Skin of body (tissue), 3 donors: ENCODE measurements at places on chromosomes 13 and 19. TPM values are rescaled to one million over a fixed set of nuclear protein-coding genes. Genes with fewer than 3 reads are reported as not detected.

ARRDC5 gene
- 0.10 TPM for total RNA-seq

FAM174C gene
- total RNA-seq = 6.4 TPM

COL5A3 gene
- 51.3 TPM for total RNA-seq

- DNase-seq = no peak
Measured at GRCh38 chr13:53439439-53440225, 411.0 kb downstream of the OLFM4 start.

HSPBP1 gene
- 12.1 TPM for total RNA-seq

- no peak for DNase-seq
Measured at GRCh38 chr13:20431687-20432384, 93.8 kb downstream of the CRYL1 start.

GRCh38 chr19:2494447-2495129 is 18.7 kb downstream of the GADD45B start:
- peak; percentile 64 for DNase-seq

DNA sequence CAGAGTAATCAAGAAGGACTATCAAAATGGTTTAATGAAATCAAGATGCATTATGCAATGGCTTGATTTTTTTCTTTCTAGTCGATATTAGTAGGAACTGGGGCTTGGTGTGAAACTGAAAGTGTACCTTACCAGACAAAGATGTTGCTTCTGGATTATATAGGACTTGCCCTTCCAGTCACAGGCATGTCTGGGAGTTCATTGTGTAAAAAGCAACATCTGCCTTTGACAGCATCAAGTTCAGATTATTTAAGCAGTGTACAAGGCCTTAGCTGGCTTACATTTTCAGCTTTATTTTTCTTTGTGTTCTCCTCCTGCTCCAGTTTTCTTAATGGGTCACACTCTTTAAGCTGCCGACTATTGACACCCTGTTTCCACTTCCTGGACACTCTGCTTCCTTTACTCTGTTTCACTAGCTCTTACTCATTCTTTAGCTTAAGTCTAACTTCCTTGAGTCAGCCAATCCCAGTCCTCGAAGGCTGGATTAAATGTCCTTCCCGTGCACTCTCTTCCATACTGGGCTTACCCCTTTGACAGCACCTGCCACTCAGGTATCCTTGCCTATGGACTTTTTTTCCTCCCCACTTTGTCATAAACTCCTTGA is 29.4 kb upstream of the OLFM4 start:
- no peak for DNase-seq

DNA sequence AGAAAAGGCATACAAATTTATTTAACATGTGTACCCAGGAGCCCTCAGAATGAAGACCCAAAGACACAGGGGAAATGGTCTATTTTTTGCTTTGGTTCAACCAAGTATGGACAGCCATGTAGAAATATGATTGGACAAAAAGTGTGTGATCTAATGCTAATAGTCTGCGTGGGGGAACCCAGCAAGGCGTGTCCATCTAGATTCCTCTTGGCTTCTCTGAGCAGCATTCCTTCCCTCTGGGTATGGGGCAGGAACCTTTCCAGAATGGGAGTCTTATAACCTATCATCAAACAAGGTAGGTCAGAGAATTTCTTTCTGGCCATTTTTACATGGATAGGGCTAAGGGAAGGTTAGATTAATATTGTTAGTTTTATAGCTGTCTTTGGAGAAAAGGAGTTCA is 698.2 kb downstream of the FGF9 start:
- DNase-seq = no peak

ZNF835 gene
- 1.8 TPM for total RNA-seq

- no peak for DNase-seq
Measured at GRCh38 chr13:85610024-85610423, 189.2 kb downstream of the SLITRK6 start.

PALM gene
- total RNA-seq = 25.4 TPM

CD70 gene
- total RNA-seq = 0.30 TPM

DNA sequence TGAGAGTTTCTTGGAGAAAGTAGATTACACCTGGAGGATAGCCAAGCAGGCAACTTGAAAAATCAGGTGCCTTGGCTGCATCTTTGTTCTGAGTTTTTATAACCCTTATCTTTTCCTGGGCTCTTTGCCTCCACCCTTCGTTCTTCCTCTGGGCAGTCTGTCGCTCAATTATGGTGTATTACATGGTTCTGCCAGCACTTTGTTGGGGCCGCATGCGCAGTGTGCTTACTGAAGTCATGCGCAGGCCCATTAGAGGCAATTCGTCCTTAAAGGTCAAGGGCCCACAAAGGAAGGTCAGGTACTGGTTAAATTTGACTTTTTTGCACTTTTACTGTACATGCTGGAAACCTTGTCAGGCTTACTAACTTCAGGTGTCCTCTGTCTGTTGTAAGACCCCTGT is 761.9 kb upstream of the SLITRK5 start:
- no peak for DNase-seq

DNA sequence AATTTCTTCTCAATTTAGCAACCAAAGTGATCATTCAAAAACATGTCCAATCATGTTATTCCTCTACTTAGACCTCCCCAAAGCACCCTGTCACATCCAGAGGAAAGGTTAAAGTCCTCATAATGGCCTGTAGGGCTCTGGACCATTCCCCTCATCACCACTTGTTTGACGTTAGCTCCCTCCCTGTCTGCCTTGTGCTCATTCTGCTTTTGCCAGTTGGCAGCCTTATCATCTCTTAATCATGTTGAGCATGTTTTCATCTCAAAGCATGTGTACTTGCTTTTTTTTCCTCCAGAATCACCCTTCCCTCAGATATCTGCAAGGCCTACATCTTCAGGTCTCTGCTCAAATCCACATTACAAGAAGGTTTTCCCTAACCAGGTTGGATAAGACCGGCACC is 25.9 kb downstream of the UBAC2 start:
- DNase-seq = no peak

DNA sequence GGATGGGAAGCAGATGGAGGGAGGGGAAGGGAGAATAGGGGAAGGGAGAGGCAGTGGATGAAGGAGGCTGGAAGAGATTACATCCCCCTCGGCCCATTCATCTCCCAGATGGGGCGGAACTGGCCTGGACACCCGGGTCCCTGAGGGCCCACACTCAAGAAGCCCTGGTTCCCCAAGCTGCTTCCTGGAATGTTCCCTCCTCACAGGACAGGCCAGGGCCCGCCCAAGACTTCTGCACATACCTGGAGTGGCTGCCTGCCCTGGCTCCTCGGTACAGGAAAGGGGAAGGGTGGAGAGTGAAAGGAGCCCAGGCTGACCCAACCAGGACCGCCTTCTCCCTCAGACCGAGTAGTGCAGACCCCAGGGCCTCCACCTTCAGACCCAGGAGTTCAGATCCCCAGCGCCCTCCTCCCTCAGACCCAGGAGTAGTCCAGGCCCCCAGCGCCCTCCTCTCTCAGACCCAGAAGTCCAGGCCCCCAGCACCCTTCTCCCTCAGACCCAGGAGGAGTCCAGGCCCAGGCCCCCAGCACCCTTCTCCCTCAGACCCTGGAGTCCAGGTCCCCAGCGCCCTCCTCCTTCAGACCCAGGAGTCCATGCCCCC is 489 bp downstream of the NTF4 start:
- DNase-seq = no peak

GRCh38 chr19:7382694-7383093 is 34.0 kb downstream of the ARHGEF18 start:
- no peak for DNase-seq

ANKLE1 gene
- 0.49 TPM for total RNA-seq

DNA sequence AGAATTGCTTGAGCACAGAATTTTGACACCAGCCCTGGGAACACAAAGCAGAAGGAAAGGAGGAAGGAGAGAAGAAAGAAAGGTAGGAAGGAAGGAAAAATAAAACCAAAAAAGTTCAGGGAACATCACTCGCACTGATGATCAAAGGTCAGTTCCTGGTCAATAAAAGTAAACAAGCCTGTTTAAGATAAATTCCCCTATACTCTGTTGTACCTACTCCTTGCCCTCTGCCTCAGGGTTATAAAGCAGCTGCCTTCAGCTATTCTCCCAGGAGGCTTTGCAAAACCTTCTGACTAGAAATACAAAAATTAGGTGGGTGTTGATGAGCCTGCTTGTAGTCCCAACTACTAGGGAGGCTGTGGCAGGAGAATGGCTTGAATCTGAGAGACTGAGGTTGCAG is 14.9 kb upstream of the ZNF91 start:
- no peak for DNase-seq

GRCh38 chr19:1070931-1071791 is 4.2 kb downstream of the ARHGAP45 start:
- no peak for DNase-seq

- DNase-seq = no peak
Measured at GRCh38 chr13:34502011-34502410, 440.1 kb upstream of the NBEA start.

KRTDAP gene
- total RNA-seq = 579 TPM

DNA sequence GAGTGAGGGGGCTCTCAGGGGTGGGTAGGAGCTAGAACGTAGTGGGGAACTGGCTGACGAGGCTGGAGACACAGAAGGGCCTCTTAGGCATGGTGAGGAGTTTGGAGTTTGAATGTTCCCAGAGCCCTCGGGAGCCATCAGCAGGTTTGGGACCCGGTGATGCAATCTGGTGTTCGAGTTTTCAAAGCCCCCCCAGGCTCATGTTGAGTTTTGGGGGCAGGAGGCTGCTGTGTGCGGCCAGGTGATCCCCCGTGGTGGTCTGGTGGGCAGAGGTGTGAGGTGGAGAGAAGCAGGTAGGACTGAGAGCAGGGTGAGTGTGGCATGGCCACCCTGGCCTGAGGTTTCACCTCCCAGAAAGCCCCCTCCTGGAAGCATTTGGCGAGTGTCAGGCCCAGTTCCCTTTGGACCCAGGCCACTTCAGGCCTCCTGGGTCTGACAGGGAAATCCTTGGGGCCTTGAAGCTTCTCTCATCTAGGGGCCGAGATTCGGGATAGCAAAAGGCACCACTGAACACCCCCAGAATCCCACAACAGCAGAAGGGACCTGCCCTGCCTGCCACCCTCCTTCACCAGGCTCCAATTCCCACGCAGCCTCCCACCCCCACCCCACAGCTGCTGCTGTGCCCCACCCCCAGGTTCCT is 1.2 kb downstream of the YJEFN3 start:
- DNase-seq = no peak

- no peak for DNase-seq
Measured at GRCh38 chr13:106284358-106284757, 251.1 kb downstream of the EFNB2 start.

- no peak for DNase-seq
Measured at GRCh38 chr19:6568816-6569215, 22.1 kb downstream of the CD70 start.

DNA sequence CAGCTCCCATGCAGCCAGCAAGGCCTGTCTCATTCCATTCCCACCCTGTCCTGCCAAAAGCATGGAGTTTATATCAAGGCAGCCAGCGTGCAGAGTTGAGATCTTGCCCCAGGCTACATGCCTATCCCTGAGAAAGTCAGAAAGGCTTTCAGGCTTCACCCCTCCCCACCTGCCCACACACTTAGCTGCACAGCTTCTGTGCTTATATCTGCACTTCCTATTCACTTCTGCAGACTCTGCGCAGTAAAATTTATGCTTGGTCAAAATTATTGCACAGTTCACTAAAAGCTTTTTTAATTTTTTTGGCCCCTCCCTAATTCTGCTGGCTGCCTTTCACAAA is 12.5 kb upstream of the ZNF675 start:
- DNase-seq = no peak

DNA sequence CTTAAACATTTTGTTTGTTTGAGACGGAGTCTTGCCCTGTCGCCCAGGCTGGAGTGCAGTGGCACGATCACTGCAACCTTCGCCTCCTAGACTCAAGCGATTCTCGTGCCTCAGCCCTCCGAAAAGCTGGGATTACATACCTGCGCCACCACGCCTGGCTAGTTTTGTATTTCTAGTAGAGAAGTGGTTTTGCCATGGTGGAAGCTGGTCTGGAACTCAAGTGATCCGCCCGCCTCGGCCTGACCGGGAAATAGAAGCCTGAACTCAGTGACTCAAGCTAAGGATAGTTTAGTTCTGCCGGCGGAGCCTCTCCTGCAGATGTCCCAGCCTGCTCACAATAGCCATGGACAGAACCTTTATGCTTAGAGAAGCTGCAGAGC is 53.0 kb upstream of the ZNF254 start:
- DNase-seq = peak; percentile 17

DNA sequence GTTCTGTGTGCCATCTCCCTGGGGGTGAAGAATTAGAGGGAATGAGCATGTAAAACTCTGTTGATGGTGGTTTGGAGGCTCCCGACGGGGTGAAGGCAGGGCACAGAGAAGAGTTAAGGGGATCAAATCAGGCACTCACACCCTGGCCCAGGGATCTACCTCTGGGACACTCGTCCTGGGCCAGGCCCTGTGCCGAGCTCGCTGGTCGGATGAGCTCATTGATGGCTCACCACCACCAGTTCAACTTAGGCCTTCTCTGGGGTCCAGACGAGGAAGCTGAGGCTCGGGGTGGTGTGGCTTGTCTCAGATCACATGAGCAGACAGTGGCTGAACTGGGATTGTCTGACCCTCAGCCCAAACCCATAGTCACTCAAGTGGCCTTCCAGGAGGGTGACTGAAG is 1.6 kb downstream of the NACC1 start:
- no peak for DNase-seq

- no peak for DNase-seq
Measured at GRCh38 chr13:59358014-59358413, 805.7 kb downstream of the DIAPH3 start.

DNA sequence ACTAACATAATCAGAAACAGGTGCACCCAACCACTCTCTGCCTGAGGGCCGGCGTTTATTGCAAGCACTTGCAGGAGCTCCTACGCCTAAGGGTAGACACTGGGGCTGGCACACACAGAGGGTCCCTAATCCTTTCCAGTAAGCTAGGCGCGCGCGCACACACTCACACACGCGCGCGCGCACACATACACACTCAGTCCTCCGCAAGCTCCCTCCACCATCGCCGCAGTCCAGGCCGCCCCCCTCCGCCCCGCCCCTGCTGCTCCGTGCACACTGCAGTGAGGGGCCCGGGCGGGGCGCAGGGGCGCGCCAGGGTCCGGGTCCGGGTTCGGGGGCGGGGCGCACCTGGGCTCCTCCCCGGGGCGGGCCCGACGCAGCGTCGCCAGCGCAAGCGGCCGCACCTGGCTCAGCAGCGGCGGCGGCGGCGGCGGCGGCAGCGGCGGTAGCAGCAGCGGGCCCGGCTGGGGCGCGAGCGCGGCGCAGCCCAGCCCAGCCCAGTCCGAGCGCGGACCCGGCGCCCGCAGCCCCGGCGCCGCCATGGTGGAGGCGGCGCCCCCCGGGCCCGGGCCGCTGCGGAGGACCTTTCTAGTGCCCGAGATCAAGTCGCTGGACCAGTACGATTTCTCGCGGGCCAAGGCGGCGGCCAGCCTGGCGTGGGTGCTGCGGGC is at the start of gene CAMSAP3:
CAMSAP3 (plus strand) TSS at position 398 of the 668 bp plus-strand sequence; CDS start at position 538, 140 bp downstream.
- DNase-seq = no peak

BST2 gene
- total RNA-seq = 6.9 TPM

ZFP14 gene
- 11.7 TPM for total RNA-seq

DNA sequence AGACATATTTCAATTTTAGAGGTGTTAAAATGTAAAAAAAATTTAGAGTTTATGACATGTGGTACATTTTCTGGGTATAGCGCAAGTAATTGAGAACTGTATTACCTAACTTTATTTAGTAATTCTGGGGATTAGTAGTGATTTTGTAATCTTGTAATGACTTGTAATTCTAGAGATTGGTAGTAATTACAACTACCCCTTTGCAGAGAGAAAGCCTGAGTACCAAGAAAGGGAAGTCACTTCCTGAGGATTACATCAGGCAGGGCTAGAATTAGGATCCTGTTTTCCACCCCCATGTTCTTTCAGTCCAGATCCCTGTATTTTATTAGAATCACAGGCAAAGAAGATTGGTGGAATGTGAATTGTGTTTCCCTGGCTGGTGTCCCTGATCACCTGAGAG is 274.9 kb downstream of the KCNRG start:
- no peak for DNase-seq

C19orf67 gene
- not detected for total RNA-seq

CASP14 gene
- total RNA-seq = 29.3 TPM
